ENCODE measurements at places on chromosomes 5 and 9.
A peak's percentile ranks its signal among the peaks of the same experiment; 100 is the strongest.

DNA sequence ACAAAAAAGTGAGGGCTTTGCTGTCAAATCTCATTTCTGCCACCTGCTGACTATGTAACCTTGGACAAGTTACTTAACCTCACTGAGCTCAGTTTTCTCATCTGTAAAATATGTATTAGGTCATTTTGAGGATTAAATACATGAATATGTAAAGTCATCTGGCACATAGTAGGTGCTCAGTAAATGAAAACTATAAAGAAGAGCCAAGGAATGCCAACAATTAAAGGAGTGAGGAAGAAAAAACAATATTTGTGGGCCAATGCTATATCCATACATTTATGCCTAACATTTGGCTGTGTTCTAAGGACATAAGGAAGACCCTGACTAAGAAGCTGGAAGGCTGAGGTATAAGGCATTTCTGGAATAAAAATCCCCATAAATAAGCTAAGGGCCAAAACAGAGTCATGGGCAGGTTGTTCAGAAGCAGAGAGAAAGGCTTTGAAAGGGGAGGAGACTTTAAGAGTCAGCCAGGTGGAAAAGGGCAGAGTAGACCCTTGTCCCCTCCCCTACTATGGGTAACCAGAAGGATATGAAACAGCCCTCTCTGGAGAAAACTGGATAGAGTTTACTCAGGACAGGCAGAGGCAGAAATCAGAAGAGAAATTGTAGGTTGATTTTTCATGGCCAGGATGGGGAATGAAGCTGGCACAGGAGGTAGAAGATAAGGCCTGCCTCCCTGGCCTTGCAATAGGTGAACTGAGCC lies 47.6 kb upstream of the SIL1 start:
- no peak for DNase-seq

GRCh38 chr9:95503369-95503768 lies 13.4 kb downstream of the PTCH1 start:
- no peak for DNase-seq

GRCh38 chr5:10634562-10634961 lies 70.7 kb downstream of the ANKRD33B start:
- no peak for DNase-seq

- DNase-seq = no peak
These were observed 20.2 kb downstream of the CDH6 start for GRCh38 chr5:31213705-31214121.

DNA sequence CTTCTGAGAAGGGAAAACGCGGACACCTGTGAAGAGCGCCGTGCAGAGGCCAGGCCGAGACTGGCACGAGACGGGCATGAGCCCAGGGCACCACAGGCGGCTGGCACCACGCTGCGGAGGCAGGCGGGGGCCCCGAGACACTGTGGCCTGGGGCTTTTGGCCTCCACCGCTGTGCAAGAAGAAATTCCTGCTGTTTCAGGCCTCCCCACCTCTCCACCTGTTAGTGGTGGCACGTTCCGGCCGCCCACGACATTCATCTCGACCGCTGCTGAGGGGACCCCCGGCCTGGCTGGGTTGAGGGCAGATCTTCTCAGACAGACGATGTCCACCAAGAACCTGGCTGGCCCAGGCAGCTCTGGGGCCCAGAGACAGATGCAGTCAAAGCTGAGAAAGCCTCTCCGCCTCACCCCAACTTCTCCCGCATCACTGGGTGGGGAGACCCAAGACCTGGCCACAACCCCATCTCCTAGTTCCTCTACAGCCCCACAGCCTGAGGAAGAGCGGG lies 11.5 kb downstream of the NACC2 start:
- no peak for DNase-seq

DNA sequence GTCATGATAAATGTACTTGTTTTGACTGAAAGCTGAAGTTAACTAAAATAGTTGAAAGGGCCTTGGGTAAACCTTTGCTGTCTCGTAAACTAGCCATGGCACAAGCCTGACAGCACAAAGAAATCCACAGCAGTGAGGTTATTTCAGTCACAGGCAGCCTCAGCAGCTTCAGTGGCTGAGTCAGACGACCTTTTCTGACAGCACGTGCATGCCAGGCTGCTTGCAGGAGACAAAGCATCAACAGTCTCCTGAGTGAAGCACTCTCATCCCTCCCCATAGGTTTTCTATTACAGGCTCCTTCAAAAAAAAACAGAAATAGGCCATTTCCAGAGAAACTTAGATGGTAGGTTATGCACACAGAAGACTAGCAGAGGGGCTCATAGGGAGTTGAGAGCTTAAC lies 34.6 kb downstream of the OXCT1 start:
- peak; percentile 15 for DNase-seq

DNA sequence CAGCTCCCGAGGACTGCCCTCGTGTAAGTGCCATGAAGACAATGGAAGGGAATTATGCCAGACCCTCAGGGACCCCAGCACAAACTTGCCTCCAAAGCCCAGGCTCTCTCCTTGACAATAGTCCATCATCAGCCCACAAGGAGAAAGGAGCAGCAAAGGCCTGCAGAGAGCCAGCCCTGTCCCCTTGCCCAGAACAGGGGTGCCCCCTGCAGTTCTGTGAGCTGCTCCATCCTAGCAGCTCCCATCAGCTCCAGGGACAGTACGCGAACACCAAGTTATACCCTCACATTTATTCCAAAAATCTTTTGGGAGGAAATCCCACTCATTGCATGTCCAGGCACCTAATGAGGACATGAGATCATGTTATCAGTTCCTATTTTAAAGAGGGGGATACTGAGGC lies 11.1 kb downstream of the BARX1 start:
- no peak for DNase-seq

DNA sequence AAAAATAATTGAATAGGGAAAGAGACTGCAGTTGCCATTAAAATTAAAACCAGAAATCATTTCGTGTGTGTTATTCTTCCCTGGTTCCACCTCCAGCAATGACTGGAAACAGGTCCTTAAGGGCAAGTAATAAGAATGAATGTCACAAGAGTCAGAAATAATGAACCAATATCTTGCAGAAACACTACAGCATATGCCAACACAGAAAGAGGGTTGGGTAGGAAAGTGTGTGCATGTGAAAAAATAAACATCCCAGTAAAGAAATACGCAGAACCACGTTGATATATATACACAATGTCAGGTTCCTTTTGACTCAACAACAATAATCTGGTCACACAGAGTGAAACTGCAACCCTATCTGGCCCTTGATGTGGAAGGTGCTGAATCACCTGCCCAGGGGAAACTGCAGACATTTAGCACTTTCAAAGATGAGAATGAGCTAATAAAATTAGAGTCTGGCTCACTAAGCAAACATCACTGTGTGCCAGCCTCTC lies 15.0 kb downstream of the HMHB1 start:
- DNase-seq = peak; percentile 25
